ENCODE measurements at places on chromosomes 16 and 17. TPM values are rescaled to one million over a fixed set of nuclear protein-coding genes. Genes with fewer than 3 reads are reported as not detected.
A peak's percentile ranks its signal among the peaks of the same experiment; 100 is the strongest.

- no peak for DNase-seq
Measured at GRCh38 chr17:9098242-9098825, 77.0 kb downstream of the NTN1 start.

GRCh38 chr17:20077978-20078685 is 69.0 kb downstream of the SPECC1 start:
- no peak for DNase-seq

DNA sequence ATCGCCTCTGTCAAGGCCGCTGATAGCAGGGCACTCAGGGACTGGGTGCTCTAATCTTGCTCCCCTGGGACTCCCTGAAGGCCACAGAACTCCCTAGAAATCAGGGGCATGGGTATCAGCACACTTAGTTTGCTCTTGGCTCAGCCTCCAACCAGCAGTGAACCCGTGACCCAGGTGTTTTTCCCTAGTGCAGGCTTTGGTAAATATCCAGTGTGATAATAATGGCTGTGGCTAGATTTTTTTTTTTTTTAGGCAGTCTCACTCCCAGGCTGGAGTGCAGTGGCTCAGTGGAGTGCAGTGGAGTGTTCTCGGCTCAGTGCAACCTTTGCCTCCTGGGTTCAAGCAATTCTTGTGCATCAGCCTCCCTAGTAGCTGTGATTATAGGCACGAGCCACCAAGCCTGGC is 10.3 kb downstream of the NUPR1 start:
- no peak for DNase-seq

DNA sequence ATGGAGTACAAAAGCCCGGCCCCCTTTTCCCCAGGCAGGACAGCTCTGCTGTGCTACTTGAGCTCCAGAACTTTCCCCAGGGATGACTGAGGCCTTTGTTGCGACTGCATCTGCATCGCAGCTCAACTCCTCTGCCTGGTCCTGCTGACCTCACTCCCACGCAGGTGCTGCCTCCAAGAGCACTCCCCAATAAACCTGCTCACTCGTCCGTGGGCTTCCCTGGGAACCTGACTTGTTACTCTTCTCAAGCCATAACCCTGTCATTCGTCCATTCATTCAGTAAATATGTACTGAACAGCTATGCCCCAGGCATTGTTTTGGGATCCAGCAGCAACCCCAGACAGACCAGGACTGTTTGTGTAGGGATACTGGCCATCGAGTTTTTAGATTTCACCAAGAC is 11.6 kb upstream of the RMI2 start:
- DNase-seq = peak; percentile 66

DNA sequence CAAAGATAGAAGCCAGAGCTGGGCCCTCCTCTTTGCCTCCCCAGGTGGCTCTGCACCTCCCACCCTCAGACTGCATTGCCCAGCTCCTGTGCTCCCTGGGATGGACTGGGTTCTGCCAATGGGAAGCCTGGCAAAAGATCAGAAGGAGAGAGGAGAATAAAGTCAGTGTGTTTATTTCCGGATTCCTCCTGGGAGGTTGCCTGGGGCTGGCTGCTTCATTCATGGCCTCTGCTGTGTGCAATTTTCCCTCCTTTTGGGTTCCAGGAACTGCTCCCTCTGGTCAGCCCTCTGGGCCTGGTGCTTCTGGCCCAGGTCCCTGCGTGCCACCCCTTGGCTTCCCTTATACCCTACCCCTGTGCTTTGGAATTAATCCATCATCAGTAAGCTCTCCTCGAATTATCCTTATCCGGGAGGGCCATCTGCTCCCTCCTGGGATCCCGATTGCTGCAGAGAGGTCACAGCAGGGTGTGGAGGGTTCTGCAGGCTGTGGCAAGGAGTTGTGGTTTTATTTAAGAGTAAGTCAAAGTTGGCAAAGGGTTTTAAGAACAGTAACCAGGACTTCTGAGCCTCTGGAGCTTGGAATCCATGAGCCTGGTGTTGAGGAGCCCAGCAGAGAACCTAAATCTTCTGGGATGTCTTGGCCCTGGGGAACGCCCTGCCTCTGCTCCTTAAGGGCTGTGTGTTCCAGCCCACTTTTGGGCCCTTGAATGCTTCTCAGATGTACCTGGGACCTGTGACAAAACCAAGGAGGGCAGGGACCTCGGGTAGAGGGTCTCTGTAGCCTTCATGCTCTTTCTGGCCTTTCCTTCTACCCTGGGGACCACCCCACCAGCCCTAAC is 8.2 kb upstream of the MMP2 start:
- DNase-seq = no peak

DNA sequence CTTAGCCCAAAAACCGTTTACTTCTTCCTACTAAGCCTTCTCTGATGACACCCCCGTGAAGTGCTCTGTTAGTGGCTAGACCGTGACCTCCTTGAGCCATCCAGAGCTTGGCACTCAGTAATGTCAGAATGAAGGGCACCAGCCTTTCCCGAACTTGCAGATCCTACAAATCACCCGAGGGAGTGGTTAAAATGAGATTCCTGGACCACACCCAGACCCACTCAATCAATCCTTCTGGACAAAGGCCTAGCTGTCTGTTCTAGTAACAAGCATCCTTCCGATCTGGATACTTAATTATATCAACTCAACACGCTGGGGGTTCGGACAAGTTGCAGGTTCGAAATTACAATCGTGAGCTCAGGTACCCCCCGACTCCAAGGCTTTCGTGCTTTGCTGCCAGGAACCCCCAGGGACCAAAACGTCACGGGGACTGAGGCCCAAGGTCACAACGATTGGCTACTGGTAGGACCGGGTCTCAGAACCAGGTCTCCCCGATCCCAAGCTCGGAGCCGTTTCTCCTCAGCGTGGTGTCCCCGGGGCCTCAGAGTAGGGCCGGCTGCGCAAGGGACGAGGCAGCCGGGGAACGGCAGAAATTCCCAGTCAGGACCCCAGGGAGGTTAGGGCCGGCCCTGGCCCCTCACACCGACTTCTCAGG is 527 bp downstream of the CIAPIN1 start:
- DNase-seq = peak; percentile 13

DNA sequence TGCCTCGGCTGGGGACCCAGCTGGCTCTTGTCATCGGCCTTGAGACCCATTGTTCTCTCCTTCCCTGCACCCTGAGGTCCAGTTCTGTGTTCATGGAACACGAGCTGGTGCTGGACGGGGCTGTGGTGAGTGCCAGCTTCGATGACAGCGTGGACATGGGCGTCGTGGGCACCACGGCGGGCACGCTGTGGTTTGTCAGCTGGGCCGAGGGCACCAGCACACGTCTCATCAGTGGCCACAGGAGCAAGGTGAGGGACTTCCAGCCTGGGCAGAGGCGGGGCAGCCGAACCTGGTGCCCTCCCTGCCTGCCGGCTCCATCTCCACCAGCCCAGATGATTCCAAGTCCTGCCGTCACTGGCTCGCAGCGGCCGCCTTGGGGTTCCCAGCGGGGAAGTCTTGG is 5.3 kb upstream of the RHOT2 start:
- DNase-seq = no peak

DNA sequence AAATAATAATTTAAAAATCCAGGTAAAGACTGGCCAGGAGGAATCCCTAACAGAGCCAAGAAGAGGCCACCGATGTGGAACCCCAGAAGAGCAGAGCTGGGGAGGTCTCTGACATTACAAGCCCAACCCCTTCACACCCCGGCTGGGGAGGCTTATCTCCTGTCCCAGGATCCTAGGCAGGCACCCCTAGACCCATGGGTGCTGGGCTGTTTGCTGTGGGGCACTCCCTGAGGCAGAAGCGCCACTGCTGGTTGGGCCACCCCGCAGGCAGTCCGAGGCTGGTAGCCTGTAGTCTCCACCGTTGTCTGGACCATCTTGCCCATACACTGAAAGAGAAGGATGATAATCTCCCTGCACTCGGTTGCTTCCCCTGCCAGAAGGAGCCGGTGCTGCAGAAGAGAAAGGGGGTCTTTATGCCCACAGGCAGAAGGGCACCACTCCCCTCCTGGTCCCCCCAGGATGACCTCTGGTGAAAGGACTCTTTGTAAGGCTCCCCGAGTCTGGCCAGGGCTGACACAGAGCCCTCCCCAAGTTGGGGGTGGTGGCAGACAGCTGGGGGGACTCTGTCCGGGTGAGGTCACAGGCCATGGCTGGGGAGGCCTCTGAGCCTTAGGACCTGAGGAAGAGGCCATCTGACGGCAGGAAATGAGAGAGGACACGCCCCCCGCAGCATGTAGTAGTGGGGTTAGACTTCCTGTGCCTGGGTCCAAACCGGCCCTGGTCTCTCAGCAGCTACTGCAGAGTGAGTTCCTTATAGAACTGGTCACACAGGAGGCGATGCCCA is 34.2 kb downstream of the CFAP20 start:
- no peak for DNase-seq

DNA sequence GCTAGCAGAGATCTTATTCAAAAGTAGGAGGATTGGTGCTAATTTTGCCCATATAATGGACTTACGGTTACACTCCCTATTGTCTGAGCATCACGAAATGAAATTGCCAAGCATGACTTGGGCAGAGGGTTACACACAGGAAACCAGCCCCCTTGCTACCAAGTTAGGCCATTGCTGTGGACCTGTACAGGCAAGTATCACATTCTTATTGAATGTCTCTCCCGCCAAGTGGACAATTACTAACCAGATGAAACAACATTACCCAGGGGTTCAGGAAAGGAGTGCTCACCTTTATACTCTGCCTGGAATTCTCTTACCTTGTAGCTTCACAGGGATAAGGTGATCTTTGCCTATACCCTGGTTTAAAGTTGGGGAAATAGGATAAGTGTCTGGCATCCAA is 70.6 kb upstream of the TOX3 start:
- DNase-seq = no peak

DNA sequence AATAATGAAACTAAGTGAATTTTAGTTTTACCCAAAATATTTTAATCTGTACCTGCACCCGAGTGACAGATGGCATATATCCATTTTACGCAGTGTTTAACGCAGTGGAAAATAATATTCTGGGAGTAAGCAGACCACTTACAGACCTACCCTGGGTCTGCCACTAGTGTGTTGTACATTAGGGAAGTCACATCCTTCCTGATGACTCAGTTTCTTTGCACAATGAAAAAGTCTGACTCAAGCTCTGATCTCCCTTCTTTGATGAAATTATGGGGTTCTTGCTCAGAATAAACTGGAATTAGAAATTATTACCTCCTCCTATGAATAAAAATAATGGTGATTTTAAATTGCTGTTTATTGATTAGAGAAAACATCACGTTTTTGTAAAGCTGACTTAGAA is 123.2 kb upstream of the AXIN2 start:
- DNase-seq = no peak

DNA sequence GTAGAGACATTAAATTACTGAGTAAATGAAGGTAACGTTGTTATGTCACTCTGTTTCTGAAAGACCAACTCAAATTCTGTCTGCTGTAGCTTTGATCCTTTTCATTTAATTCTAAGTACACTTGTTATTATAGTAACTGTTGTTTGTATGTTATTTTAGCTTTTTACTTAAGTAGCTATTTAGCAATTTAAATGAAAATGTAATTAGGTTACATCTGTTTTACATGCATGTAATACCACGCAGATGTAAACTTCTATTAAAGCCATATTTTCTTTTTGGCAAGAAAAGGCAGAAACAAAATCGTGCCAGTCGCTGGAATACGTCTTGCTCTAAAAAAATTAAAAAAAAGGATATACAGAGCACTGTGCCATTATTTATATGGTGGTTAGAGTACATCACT is 282.8 kb downstream of the FTO start:
- no peak for DNase-seq

- no peak for DNase-seq
Measured at GRCh38 chr17:76188213-76189016, 47.4 kb upstream of the FOXJ1 start.

GRCh38 chr17:55978578-55978977 is 174.7 kb upstream of the ANKFN1 start:
- DNase-seq = no peak

DNA sequence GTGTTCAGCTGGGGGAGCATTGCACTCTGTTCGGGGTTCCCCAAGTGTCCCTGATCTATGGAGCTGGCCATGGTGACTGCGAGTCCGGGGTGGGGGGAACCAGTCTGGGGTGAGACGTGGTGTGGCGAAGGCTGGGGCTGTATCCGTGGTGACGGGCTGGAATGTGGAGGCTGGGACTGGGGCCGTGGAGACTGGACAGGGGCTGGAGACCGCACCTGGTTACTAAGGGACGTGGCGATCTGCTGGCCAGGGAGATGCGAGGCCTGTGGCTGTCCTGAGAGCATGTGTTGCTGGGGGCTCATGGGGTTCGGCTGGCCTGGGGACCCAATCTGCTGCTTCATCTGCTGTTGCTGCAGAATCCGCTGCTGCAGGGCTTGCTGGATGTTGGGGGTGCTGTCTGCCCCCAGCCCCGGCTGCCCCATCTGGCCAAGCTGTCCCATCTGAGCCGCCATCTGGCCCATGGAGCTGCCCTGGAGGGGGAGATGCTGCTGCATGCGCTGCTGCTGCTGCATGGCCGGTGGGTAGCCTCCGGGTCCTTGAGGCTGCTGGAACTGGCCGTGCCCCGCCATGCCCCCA is 10.6 kb upstream of the TRAP1 start:
- DNase-seq = no peak

GRCh38 chr17:18966831-18967624 is 15.1 kb downstream of the SLC5A10 start:
- DNase-seq = peak; percentile 58

DNA sequence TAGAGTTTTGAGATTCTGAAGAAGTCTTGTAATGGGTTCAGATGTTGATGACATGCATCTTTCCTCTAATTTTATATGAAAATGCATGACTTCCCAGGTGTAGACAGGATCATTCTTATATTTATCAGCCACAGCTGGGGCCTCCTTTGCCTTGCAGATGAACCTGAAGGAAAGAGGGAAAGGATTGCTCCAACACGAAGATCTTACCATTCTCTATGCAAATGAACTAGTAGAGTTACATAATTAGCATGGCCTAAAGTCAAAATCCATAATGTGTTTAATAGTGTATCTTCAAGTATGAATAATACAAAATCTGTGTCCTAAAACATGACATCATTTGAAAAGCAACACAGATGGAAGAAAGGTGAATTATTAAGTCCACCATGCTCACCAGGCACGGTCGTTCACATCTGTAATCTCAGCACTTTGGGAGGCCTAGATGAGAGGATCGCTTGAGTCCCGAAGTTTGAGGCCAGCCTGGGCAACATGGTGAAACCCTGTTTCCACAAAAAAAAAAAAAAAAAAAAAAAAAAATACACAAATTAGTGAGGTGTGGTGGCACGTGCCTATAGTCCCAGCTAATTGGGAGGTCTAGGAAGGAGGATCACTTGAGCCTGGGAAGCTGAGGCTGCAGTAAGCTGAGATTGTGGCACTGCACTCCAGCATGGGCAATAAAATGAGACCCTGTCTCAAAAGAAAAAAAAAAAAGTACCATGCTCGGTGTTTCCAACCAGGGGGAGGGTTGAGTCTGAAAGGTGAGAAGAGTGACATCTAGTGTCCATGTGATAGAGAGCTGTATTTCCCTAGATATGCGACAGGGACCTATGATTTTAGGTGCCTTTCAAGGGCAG is 6.3 kb downstream of the VWA3A start:
- DNase-seq = peak; percentile 53

Gene FNDC8
- polyA plus RNA-seq = not detected

Gene SECTM1
- 1.3 TPM for polyA plus RNA-seq

Gene NLE1
- polyA plus RNA-seq = 15.4 TPM

Gene DBNDD1
- 10.6 TPM for polyA plus RNA-seq

Gene CASKIN1
- 1.5 TPM for polyA plus RNA-seq

Gene KRTAP9-1
- polyA plus RNA-seq = not detected

Data from left kidney (tissue), 8 donors.